Activated T-helper 17 cell treated with anti-CD3 and anti-CD28 coated beads, Interleukin-2, amount 50 U/mL, for 72 hours (primary cell): ENCODE measurements at places on chromosomes 13 and 19.

- ATAC-seq, result no peak
Measured at GRCh38 chr13:110376120-110376519, 69.0 kb downstream of the COL4A2 start.

DNA sequence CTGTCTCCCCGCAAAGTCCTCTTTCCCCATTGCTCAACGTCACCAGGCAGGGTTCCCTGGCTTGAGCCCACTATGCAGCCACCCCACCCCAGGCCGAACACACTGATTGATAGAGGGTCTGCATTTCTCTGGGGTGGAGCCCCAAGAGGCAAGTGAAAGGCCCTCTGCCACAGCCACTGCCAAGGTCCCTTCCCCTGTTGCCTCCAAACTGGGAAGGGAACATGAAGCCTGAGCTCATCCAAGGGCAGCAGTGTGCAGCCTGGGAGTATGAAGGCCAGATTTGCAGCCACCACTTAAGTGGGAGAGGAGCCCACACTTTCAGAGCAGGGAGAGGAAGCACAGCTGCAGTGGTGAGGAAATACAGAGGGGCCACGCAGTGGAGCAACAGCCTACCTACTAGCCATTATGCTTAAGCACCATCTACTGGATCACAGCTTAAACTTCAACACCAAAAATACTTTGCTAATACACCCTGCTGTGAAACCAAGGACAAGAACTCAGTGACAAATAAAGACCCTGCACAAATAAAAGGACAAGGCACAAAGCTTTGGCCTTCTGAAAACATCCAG lies 48.6 kb downstream of the UBL3 start:
- ATAC-seq, result no peak

DNA sequence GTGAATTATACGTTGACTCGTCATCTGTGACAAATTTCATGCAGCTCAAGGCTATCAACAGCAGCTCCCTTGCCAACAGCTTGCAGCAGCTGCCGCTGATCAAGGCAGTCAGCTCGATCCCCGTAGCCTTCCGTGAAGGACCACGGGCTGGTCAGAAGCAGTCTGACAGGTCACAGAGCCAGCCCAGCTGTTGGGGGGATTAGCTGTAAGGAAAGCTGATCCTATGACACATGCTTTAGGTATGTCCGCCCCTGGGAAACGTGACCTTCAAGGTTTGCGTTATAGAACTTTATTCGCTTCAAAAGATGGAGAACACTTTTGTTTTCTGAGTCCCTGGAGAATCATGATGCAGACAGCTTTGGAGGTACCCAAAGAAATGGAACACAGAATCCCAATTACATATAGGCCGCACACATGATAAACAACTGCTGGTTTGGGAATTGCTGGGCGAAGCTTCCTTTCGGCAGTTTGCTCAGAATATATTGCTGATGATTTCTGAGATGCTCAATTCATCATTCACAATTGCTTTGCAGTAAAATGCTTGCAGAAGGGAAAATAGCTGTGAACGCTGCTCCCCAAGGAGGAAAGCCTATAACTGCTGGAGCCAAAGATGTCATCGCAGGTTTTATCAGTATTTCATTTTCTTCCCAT lies 62.6 kb upstream of the USP29 start:
- no peak for ATAC-seq

DNA sequence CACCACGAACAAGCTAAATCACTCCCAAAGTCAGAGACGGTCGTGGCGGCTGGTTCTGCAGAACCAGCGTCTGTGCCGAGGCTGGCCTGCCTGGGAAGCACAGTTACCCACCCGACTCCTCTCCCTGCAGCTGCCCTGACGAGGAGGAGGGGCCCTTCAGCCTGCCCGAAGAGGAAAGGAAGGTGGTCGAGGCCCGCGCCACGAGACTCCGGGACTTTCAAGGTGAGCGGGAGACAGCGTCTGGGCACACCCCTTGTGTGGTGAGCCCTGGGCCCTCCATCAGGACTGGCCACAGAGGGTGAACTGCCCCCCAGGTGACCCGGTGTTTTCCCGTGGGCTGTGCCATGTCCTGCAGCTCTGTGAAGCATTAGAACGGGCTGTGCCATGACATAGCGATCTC lies 29.1 kb downstream of the PEX11G start:
- no peak for ATAC-seq

DNA sequence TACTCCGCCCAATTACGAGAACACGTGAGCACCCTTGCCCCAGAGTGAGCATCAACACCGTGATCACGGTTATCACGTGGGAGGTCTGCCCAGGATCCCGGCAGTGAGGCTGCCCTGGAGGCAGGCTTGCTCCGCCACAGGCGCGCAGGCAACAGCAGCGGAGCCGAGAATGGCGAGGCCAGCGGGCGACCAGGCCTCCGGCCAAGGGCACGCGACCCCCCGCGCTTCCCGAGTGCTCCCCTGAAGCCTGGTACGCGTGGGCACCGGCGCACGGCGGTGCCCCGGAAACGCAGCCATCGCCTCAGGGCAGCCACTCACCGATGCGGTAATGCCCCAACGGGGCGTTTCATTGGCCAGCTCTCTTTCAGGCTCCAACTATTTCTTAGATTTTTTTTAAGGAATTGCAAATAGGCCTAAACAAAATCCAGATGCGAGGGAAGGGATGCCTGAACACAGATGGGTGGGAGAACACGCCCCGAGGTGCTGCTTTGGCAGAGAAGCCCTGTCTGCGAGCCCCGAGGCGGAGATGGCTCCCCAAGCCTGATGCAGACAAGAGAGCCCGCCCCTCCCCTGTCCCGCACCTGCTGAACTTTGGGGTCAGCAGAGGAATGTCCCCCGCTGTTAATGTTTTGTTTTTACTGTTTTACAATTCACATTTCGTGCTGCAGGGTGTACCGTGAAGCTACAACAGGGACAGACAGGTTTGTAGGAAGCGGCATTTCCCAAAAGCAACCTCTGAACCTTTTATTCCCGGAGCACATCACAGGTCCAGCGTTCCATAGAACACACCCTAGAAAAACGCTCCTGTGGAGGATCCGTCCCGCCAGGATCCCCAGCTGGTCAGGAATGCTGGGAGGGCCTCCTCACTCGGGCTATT lies 132.7 kb downstream of the ZDHHC20 start:
- ATAC-seq, result no peak
